Activated T-cell treated with anti-CD3 and anti-CD28 coated beads, Interleukin-2, amount 50 U/mL, for 24 hours (primary cell): ENCODE measurements at places on chromosomes 12 and 14.

GRCh38 chr12:46886541-46887041 lies 60.8 kb upstream of the SLC38A4 start:
- DNase-seq = no peak
- H3K27me3 ChIP-seq = peaks cover 5% of the 10 kb centered on the region
- no peaks in the 10 kb centered on the region for H3K4me1 ChIP-seq
- H3K27ac ChIP-seq = no peak overlapping the region

- no peaks in the 10 kb centered on the region for H3K4me1 ChIP-seq
- H3K36me3 ChIP-seq = no peaks in the 10 kb centered on the region
- no peak for DNase-seq
- no peak overlapping the region for H3K27ac ChIP-seq
These were observed 10.2 kb downstream of the TBX5 start for GRCh38 chr12:114395755-114396152.

GRCh38 chr12:47894068-47894467 lies 10.7 kb downstream of the VDR start:
- no peak overlapping the region for H3K4me3 ChIP-seq
- H3K27me3 ChIP-seq = no peaks in the 10 kb centered on the region
- H3K27ac ChIP-seq = peak overlapping the region; percentile 18
- peaks cover 95% of the 10 kb centered on the region for H3K36me3 ChIP-seq
- DNase-seq = no peak

- no peak overlapping the region for H3K4me3 ChIP-seq
- DNase-seq = peak; percentile 78
- H3K27ac ChIP-seq = no peak overlapping the region
- H3K36me3 ChIP-seq = peaks cover 13% of the 10 kb centered on the region
These were observed 9.9 kb downstream of the BCL7A start for GRCh38 chr12:122031342-122032216.

GRCh38 chr12:104637604-104638003 lies 180.9 kb downstream of the CHST11 start:
- peaks cover 29% of the 10 kb centered on the region for H3K36me3 ChIP-seq
- peak overlapping the region; percentile 71 for H3K27ac ChIP-seq
- H3K27me3 ChIP-seq = no peaks in the 10 kb centered on the region

DNA sequence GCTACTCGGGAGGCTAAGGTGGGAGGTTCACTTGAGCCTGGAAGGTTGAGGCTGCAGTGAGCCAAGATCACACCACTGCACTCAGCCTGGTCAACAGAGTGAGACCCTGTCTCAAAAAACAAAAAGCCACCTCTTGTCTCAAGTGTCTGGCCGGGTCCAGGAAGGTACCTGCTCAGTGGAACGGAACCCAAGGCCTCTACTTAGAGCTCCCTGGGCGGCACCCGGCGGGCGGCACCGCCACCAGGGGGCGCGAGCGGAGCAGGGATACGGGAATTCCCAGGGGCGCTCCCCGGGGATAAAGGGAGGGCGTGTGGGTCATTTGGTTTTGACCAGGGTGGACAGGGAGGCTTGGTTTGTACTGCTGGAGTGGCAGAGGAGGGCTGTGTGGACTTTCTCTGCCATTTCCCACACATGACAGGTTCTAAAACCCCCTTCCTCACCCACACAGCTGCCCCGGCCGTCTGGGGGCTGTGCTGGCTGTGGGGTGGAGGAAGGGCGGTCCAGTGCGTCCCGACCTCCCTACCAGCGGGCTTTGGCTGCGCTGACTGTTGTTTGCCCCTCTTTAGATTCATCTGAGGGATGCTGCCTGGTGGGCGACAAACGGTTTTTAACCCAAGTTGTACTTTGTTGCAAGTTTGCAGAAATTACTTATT lies 91.4 kb downstream of the SETD3 start:
- peaks cover 14% of the 10 kb centered on the region for H3K4me1 ChIP-seq
- no peak overlapping the region for H3K27ac ChIP-seq
- H3K27me3 ChIP-seq = peaks cover 21% of the 10 kb centered on the region
- H3K36me3 ChIP-seq = peaks cover under 1% of the 10 kb centered on the region

GRCh38 chr14:105474483-105475268 lies at the start of gene CRIP2:
TSS of gene CRIP2 (plus strand) at chr14:105474821. CDS start at chr14:105474863, 42 bp downstream.
- H3K4me1 ChIP-seq = peaks cover 12% of the 10 kb centered on the region
- peaks cover 22% of the 10 kb centered on the region for H3K27me3 ChIP-seq
- DNase-seq = no peak
- peaks cover 7% of the 10 kb centered on the region for H3K36me3 ChIP-seq

DNA sequence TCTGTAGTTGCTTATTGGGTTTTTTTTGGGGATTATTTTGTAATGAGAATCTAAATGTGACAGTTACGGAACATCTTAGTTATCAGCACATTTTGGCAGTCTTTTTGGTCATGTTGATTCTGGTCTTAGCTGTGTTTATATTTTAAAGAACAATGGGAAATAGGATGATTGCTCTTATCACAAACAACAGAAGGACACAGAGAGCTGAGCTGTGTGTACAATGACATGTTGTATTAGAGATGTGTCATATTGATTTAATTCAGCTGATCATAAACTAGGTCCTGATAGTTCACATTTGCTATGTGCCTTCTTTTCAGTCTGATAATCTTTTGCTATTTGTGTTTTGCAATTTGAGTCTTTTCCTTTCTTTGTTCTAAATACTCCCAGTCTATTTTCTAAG lies 781.7 kb downstream of the TRHDE start:
- H3K4me3 ChIP-seq = no peak overlapping the region
- H3K27me3 ChIP-seq = no peaks in the 10 kb centered on the region

DNA sequence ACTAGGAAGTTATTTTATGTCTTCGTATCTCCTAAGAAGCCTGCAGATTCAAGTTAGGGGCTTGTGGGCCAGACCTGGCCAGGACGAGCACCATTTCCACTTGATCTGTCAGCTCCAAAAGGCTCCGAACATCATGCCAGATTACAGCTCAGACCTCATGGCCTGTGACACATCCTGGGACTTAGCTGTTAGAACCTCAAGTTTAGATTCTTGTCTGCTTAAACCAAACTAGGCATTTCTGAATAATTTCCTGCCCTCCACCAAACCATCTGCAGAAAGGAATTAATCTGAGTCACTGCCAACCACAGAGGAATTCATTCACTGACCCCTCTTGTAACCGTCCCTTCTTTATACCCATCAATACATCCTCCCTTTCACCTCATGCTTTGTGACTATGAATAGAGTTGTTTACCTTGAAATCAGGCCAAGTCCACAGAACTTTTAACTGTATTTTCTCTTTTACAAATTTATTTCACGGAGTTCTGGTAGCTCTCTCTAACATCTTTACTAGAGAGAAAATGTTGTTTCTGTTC lies 120.3 kb downstream of the FBXL14 start:
- no peaks in the 10 kb centered on the region for H3K27me3 ChIP-seq
- no peak overlapping the region for H3K4me3 ChIP-seq
- H3K36me3 ChIP-seq = no peaks in the 10 kb centered on the region
- H3K4me1 ChIP-seq = no peaks in the 10 kb centered on the region

DNA sequence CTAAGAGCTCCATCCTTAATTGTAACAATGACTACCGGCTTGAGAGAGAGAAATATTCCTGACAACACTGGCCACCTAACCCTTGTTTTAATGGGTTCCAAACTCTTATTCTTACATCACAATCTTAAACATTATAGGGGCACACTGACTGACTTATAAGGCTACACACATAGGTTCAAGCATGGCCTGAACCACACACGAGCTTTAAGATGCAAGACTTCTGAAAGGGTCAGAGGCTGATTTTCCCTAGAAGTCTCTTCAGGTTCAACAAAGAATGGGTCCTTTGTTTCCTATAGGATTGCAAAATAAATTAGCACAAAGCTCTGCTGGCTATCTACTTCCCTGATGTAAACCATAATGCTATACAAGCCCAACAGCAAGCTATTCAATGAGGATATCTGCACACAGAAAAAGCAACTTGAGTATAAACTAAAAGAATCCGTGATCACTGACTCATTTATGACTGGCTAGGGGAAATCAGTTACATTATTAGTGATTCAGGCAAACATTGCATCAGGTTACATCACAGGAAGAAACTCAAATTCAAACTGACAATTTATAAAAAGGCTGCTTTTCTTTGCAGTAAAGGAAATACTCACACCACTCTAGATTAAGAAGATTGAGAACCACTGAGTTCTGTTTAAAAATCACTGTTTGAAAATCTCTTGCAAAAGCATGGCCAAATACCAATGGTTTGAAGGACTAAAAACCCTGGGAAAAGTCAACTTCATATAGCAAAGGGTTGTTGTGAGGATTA lies 8.5 kb downstream of the BTG1 start:
- H3K4me1 ChIP-seq = peaks cover 81% of the 10 kb centered on the region
- H3K36me3 ChIP-seq = peaks cover 72% of the 10 kb centered on the region
- H3K27me3 ChIP-seq = no peaks in the 10 kb centered on the region
- H3K4me3 ChIP-seq = peak overlapping the region; percentile 100
- H3K27ac ChIP-seq = peak overlapping the region; percentile 99
- no peak for DNase-seq

DNA sequence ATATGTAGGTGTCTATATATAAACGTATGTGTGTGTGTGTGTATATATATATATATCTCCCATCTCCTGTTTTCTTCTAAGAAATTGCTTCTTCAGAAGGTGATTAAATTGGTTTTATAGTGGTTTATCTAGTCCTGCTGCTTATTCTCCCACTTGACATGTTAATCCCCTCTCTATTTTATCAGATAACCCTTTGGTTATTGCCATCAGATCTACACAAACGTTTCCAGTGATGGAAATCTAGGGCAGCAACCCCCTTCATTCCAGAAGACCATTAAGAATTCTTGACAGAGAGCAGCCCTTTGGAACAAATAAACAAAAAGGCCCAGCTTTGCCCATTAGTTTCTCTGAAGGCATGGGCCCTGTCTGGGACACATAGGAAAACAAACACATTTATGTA lies 34.2 kb upstream of the YARS2 start:
- no peak overlapping the region for H3K27ac ChIP-seq
- no peak overlapping the region for H3K4me3 ChIP-seq
- H3K4me1 ChIP-seq = no peaks in the 10 kb centered on the region
- H3K27me3 ChIP-seq = peaks cover 4% of the 10 kb centered on the region
- no peak for DNase-seq
- no peaks in the 10 kb centered on the region for H3K36me3 ChIP-seq

- H3K27me3 ChIP-seq = no peaks in the 10 kb centered on the region
- H3K27ac ChIP-seq = no peak overlapping the region
- no peak overlapping the region for H3K4me3 ChIP-seq
- peaks cover 2% of the 10 kb centered on the region for H3K4me1 ChIP-seq
- no peak for DNase-seq
- H3K36me3 ChIP-seq = no peaks in the 10 kb centered on the region
These were observed 9.3 kb upstream of the B4GALNT3 start for GRCh38 chr12:450438-450837.

GRCh38 chr14:20997564-20997963 lies 1.5 kb upstream of the SLC39A2 start:
- H3K27me3 ChIP-seq = no peaks in the 10 kb centered on the region
- no peak for DNase-seq
- no peak overlapping the region for H3K27ac ChIP-seq
- peaks cover 17% of the 10 kb centered on the region for H3K4me1 ChIP-seq

DNA sequence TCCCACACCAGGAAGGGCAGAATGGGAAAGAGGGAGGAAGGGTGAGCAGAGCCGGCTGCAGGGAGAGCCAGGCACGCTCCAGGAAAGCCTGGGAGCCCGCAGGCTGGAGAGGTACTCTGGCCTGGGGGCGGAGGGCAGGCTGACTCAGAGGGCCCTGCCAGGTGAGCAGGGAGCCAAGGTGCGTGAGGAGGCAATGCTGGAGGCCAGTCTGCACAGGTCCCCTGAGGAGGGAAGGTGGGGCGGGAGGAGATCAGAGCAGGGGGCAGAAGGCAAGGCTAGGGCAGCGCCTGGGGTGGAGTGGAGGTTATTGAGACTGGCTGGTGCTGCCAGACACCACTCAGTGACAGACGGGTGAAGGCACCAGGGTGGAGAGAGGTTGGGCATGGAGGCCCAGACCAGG lies 385.0 kb downstream of the BCL11B start:
- no peaks in the 10 kb centered on the region for H3K36me3 ChIP-seq
- H3K27ac ChIP-seq = no peak overlapping the region
- H3K4me1 ChIP-seq = peaks cover 8% of the 10 kb centered on the region
- no peaks in the 10 kb centered on the region for H3K27me3 ChIP-seq

DNA sequence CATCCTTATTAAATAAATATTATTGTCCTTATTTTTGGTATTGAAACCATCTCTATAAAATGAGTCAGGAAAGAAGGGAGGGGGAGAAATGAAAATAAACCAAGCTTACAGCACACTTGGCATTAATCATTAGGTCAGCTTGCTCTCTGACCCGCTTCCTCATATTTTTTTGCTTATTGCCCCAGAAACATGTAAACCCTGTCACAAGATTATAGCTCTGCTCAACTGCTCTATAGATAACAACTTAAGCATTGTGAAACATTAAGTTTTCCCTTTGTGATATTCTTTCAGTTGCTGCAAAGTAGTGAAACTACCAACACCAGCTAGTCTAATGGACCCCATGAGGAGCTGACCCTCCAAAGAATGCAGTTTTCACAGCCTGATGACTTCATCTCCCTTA lies 819.5 kb downstream of the SLC16A7 start:
- no peaks in the 10 kb centered on the region for H3K4me1 ChIP-seq
- H3K4me3 ChIP-seq = no peak overlapping the region
- no peak for DNase-seq
- H3K36me3 ChIP-seq = no peaks in the 10 kb centered on the region
- no peak overlapping the region for H3K27ac ChIP-seq

GRCh38 chr14:57174466-57174865 lies 94.2 kb downstream of the EXOC5 start:
- DNase-seq = no peak
- H3K27me3 ChIP-seq = peaks cover 23% of the 10 kb centered on the region
- H3K4me3 ChIP-seq = no peak overlapping the region

GRCh38 chr12:115667116-115667515 lies 610.4 kb downstream of the MED13L start:
- H3K36me3 ChIP-seq = no peaks in the 10 kb centered on the region

- peaks cover 33% of the 10 kb centered on the region for H3K27me3 ChIP-seq
- no peaks in the 10 kb centered on the region for H3K36me3 ChIP-seq
- H3K27ac ChIP-seq = no peak overlapping the region
- H3K4me1 ChIP-seq = peaks cover 9% of the 10 kb centered on the region
- H3K4me3 ChIP-seq = peak overlapping the region; percentile 34
- no peak for DNase-seq
These were observed 73.4 kb upstream of the EIF5 start for GRCh38 chr14:103260629-103261124.

DNA sequence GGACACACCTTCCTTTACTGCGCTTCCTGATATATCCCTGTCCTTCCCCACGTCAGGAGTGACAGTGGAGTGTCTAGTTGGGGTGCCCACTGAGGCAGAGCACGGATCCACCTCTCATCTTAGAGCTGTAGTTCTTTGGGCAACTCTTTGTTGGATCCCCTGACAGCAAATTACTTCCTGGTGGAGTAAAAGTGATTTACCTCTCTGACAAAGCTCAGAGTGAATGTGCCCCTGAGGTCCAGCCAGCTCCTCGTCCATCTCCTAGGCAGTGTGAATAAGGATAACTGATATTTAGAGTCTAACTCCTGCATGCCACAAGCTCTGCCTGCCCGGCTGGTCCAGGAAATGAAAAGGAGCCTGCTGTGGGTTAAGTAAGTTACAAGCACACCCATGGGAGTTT lies 16.0 kb downstream of the AHSA1 start:
- no peak overlapping the region for H3K27ac ChIP-seq
- H3K36me3 ChIP-seq = peaks cover 9% of the 10 kb centered on the region
- no peak overlapping the region for H3K4me3 ChIP-seq
- no peaks in the 10 kb centered on the region for H3K4me1 ChIP-seq

GRCh38 chr14:55062517-55063351 lies 11.3 kb downstream of the MAPK1IP1L start:
- H3K36me3 ChIP-seq = peaks cover 91% of the 10 kb centered on the region
- H3K4me1 ChIP-seq = peaks cover 37% of the 10 kb centered on the region
- no peak overlapping the region for H3K4me3 ChIP-seq
- no peaks in the 10 kb centered on the region for H3K27me3 ChIP-seq
- DNase-seq = no peak
- peak overlapping the region; percentile 26 for H3K27ac ChIP-seq
